Fibroblast of gingiva (primary cell): ENCODE measurements at places on chromosomes 1 and 21.

DNA sequence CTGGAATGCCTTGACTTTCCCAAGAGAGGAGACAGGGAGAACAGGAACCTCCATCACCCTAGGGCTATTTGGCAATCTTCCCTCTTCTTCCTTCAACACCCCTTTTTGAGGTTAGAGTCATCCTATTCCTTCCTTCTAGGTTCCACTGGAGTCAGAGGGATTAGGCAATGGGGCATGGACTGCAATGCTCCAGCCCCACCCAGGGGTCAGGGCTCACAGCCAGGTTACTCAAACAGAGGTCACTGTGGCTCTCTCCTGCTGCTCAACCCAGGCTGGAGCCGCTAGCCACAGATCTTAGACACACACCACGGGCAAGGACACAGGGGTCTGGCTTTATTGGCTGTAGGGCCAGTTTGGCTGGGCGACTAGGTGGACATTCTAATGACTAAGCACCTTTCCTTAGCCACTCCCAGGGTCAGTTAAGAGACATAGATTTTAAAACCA, 145.5 kb upstream of the NRIP1 start:
- DNase-seq: peak; percentile 52

DNA sequence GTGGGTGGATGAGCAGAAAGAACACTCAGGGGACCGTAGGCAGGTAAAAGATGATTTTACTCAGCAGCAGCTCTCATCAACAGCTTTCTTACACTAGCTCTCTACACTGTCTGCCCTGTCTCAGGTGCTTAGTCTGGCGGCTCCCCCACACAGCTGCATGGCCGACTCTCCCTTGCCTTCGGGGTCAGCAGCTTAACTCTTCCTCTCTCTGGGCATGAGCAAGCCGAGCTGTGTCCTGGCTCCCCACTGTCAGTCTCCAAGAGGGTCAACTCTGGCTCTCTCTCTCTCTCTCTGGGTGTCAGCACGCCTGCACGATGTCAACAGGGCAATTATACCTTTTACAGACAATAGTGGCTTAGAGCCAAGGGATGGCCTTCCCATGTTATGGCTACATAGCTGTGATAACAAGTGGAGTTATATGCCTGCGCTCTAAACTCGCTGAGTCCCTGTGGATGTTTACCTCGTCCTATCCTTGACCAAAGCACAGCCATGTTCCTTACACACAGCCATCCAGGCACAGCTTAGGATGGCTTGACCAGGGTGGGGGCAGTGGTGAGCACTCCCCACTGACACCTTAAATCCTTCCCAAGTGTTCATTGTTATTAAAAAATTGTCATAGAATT, 3.1 kb upstream of the BCL10 start:
- DNase-seq: no peak

GRCh38 chr1:164982545-164982944, 374.0 kb downstream of the LMX1A start:
- DNase-seq: no peak

GRCh38 chr1:155124503-155125463, 2.9 kb upstream of the EFNA1 start:
- no peak for DNase-seq

DNA sequence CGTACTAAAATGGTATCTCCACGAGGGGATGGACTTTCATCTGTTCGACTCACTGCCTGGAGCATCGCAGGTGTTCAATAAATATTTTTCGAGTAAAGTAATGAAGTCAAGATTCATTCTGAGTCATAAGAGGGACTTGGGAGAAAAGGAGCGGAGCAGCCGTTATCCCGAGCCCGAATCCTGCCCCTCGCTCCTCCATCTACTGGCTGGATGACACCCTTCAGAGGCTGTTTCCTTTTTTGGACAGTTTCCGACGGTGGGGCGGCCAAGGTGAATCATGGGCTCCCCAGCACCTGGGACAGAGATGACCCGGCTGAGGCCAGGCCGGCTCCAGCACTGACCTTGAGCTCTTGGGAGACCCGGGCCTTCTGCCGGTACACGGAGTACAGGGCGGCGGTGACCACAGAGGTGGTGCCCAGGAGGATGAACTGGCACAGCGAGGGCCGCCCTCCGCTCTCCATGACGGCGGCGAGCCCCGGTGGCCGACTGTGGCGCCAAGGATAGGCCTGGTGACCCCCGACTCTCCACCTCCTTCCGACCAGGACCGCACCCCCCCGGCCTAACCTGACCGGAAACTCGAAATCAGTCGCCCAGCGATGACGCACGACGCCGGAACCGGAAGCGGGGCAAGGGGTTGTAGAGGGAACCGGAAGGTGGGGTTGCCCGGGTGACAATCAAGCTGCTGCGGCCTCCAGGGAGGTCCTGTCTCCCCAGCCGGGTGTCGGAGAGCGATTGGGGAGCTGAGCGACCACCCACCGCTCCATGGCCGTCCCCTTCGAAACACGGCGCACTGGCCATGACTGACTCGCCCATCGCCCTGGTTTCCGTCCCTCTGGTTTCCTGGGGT, at the start of gene MUL1:
TSS of gene MUL1 (minus strand) at position 588 of the 847 bp plus-strand sequence. CDS start at position 461, 127 bp downstream.
- DNase-seq: peak; percentile 89

DNA sequence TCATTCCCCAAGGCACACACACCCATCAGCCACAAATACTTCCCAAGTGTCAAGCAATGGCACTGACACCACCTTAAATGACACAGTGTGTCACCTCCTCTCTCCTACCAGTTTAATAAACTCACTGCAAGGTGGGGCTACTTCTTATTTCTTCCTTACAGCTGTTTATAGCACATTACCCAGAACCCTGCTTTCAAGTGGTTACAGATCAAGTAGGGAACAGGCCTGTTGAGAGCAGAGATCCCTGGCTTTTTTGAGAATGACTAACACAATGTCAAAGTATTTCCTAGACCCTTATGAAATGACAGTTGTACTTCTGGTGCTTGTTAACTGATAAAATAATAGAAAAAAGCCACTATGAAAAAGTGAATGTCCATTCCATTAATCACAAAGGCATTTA, 19.8 kb downstream of the ZBTB17 start:
- no peak for DNase-seq

- no peak for DNase-seq
Observed at GRCh38 chr1:155485945-155486344, 76.7 kb downstream of the ASH1L start.

GRCh38 chr1:79660129-79660528, 653.6 kb upstream of the ADGRL4 start:
- no peak for DNase-seq

DNA sequence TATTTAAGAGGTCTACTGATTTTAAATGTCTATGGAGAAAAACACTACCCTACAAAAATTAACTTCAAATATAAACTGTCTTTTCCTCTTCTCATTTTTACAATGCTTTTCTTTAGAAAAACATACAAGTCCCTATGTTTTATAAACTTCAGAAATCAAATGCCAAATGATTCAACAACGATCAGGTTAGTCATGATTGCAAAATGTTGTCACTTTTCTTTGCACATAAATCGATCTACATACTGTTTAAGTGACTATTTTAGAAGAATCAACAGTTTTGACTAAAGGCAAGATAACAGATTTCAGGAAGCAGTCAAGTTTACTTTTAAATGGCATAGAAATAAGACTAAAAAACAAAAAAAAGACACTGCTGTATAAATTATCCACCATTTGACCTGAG, 168.7 kb downstream of the GPATCH2 start:
- DNase-seq: no peak

GRCh38 chr1:170903961-170904360, 31.4 kb upstream of the MROH9 start:
- DNase-seq: no peak

GRCh38 chr1:15618077-15618654, 908 bp downstream of the DDI2 start:
- DNase-seq: no peak

DNA sequence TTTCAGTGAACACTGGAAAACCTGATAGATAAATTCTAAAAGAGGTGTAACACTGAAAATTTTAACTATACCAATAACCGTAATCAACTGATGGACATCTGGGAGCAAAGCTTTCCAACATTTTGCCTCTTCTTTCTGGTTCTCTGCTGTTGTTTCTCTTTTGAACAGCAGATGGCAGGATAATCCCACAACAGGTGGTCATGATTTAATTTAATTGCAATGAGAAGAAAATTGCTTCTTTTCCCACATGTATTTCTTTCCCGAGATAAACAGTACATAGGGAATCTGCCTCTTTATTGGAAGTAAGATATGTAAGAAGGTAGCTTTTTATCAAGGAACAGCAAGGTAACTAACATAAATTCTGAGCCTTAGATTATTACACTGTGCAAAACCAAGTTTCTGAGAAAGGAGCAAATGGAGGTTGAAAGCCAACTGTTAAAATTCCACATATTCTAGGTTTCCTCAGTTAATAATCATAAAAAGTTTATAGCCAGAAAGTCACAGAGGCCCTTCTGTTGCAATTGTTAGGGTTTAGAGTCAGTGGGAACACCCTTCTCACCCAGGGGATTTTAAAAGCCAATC, 72.9 kb downstream of the RPS6KA1 start:
- DNase-seq: peak; percentile 40

DNA sequence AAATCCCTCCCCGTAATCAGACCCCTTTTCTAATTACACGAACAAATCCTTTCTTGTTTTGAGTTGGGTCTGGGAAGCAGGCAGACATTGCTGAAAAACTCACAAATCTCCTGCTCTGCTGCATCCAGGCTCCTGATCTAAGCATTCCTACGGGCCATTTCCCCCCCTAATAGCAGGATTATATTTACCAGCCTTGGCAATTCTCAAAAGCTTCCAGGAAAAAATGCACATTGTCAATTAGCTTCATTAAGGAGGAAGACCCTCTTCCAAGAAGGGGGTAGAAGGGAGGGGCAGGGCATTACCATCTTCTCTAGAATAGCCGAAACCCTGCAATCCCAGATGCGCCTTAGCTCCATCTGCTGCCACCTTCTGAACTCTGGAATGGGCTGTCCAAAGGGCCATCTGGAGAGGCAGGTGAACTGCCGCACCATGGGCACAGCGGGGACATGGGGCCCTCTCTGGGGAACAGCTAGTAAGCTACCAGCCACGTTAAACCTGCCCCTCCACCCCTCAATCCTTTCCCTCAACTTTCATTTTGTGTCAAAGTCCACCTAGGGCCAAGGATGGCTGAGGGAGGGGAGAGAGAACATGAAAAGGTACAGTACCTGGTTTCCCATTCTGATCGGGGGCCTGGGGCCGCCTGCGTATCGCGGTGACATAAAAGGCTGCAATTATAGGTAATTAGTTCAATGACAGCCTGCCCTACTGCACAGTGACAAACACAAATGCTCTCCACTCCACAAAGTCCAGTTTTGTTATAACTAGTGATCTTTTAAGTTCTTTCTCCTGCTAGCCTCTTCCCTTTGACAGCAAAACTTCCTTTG, 56.8 kb downstream of the MRPL37 start:
- DNase-seq: no peak

DNA sequence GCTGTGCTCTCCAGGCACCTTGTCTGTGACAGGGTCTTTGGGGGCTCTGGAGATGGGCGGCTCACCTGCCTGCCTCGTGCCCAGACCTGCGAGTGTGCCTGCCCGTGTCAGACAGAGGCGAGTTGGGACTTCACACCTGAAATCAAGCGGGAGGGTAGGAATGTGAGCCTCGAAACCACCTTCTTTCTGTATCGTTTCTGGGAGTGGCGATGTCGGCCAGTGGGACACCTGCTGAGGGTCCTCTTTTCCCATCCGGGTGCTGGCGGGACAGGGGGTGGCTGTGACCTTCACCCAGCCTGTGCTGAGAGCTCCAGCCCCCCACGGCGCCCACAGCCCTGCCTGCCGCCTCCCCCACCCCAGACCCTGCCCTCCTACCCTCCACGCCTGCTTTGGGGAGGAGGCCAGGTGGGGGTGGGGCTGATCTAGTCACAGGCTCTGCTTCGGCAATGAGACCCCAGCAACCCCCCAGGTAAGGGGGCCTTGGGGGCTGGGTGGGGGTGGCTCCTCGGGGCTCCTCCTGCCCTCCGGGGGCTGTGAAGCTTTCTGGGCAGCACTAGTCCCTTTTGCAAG, 15.6 kb upstream of the FAAP20 start:
- no peak for DNase-seq

GRCh38 chr1:7643530-7643929, 127.6 kb upstream of the VAMP3 start:
- DNase-seq: no peak

GRCh38 chr1:33984906-33985565, 121.2 kb downstream of the HMGB4 start:
- DNase-seq: no peak

- DNase-seq: peak; percentile 65
Observed at GRCh38 chr21:45887120-45887611, 94.4 kb upstream of the COL6A1 start.

DNA sequence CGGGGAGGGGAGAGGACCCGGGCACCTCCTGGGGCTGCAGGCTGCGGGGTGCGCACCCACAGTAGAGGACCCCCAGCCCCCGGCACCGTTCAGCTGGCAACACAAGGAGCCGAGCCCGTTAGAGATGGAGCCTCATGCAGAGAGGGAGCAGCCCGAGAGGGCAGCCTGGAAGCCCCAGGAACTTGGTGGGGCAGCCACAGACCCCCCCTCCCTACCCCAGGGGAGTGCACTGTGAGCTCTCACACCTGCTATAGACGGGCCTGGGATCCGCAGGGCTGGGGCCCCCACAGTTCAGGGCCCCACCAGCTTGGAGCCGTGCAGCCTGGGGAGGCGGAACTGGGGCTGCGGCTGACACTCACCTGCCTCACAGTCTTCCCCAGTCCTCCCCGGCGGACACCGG, 47.0 kb downstream of the ARHGEF16 start:
- no peak for DNase-seq

GRCh38 chr21:42540396-42540795, 26.7 kb downstream of the SLC37A1 start:
- DNase-seq: no peak

DNA sequence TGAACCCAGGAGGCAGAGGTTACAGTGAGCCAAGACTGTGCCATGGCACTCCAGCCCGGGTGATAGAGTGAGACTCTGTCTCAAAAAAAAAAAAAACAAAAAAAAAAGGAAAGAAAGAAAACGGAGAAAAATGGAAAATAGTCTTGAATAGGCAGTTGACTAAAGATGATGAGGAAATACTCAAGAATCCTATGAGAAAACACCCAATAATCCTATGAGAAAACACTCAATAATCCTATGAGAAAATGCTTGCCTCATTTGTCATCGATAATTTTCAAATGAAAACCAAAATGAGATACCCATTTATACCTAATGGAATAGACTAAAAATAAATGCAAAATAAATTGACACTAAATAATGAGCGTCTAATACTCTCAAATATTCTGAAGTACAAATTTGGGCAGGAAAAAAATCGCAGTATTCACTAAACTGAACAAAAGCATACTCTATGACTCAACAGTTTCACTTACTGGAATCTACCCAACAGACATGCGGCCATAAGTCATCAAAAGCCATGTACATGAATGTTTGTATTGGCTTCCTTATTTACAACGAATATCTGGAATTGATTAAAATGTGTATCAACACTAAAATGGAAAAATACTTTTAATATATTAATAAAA, 733.9 kb upstream of the CHRM3 start:
- peak; percentile 80 for DNase-seq
